ENCODE measurements at places on chromosomes 16 and 17.

- DNase-seq = no peak
These were observed 247.5 kb upstream of the ELAC2 start for GRCh38 chr17:13265311-13265710.

- DNase-seq = no peak
These were observed 25.9 kb downstream of the ABCC12 start for GRCh38 chr16:48129926-48130325.

- no peak for DNase-seq
These were observed 3.7 kb upstream of the MYL4 start for GRCh38 chr17:47205419-47205963.

GRCh38 chr17:49459401-49459984, 35.6 kb upstream of the NGFR start:
- no peak for DNase-seq
